Endothelial cell (in vitro differentiated cells): ENCODE measurements at places on chromosomes 1 and 21. TPM values are rescaled to one million over a fixed set of nuclear protein-coding genes. Genes with fewer than 3 reads are reported as not detected.

DNA sequence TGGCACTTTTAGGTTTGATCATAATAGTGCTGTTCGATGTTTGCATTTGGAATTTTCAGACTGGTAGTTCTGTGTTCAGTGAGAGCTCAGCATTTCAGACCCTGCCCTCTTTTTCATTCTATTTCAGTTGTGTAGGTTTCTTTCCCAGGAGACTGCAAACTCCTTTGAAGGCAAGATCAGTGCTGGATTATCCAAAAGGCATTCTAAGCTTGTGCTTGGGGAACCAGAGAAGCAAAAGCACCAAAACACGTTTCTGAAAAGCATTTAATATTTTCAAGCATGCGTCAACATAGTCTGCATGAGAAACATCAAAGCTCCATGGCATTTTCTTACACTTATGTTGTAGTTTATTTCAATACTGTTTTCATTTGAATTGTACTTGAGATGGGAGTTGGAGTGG, 292.1 kb downstream of the SDCCAG8 start:
- no peak for DNase-seq

GRCh38 chr1:150420560-150421265, 56.8 kb downstream of the RPRD2 start:
- DNase-seq: no peak

GJA5 gene
- total RNA-seq: 189 TPM

- no peak for DNase-seq
Measured at GRCh38 chr1:181064011-181064623, 24.4 kb upstream of the IER5 start.

GRCh38 chr1:65431111-65431705, 10.7 kb downstream of the LEPR start:
- no peak for DNase-seq

CNR2 gene
- total RNA-seq: not detected

GRCh38 chr1:85496941-85497582, 32.1 kb upstream of the DDAH1 start:
- no peak for DNase-seq

- DNase-seq: no peak
Measured at GRCh38 chr1:169024800-169025271, 81.7 kb upstream of the ATP1B1 start.

GRCh38 chr1:57696043-57696442, 272.2 kb upstream of the DAB1 start:
- DNase-seq: no peak
